ENCODE measurements at places on chromosomes 4 and X.
A peak's percentile ranks its signal among the peaks of the same experiment; 100 is the strongest.

GRCh38 chr4:16685536-16685935 lies 212.9 kb downstream of the LDB2 start:
- DNase-seq: no peak

DNA sequence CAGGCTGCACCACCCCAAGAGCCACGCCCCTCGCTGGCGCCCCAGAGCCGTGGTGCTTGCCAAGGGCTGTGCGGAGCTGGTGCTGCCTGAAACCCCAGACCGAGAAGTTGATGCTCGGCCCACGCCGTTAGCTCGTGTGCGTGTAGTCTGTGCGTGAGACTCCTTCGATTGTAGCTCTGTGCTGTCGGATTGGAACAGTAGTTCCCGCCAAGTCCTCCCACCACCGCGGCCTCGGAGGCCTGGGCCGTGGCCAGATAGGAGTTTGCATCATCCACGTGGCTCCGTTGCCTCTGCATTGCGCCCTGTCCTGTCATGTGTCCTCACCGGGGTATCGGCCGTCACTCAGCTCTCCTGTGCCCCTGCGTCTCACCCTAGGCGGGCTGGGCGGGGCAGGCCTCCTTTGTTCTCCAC lies 24.2 kb downstream of the TNIP2 start:
- DNase-seq: no peak

GRCh38 chr4:183328832-183329231 lies 6.6 kb upstream of the CLDN24 start:
- DNase-seq: no peak

- DNase-seq: no peak
These were observed 202.4 kb downstream of the ADAMTS3 start for GRCh38 chr4:72366601-72367000.

- DNase-seq: no peak
These were observed 24.6 kb downstream of the SPANXD start for GRCh38 chrX:141673946-141674345.

DNA sequence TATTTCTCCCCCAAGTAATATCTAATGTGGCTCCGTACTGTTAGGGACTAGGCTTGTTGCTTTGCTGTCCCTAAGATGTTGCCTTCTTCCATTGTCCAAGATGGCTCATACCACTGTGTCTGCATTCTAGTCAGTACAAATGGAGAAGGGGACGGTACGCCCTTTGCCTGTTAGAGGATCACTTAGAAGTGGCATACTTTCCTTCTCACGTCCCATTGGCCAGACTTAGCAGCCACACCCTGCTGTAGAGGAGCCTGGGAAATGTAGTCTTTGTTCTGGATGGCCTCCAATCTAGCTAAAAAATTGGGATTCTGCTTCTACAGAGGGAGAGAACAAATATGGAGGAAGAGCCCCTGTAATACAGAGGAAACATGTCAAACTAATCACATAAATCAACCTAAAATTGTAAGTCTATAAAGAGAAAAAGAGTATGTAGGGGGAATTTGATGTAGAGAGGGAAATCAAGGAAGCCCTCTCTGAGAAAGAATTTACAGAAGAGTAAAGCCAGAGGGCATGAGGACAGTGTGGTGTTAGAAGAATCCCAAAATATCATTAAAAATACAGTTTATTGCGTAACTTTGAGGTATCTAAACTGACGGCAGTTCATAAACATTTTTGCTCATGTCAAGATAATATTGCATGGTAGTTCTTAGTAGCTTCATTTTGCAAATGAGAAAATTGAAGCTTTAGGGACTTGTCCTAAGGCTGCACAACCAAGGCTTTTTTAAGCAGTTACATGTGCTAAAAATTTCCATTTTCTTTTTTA lies 15.1 kb downstream of the PRIMPOL start:
- DNase-seq: no peak

DNA sequence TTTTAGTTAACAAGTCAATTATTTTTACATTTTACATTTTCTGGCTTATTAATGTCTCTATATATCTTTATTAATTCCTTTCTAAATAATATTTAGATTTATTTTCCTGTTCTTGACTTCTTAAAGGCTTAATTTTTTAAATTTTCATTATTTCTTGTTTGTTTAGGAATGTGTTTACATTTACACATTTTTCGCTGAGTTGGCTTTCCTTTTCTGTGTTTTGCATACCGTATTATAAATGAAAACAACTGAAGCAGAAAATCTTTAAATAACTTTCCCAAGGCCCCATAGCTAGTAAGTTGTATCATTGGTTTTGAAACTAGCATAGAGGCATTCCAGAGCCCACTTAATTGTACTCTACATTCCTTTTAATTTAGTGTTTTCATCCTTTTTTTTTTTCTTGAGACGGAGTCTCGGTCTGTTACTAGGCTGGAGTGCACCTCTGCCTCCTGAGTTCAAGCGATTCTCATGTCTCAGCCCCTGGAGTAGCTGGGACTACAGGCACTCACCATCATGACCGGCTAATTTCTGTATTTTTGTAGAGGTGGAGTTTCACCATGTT lies 261.6 kb downstream of the IQCM start:
- DNase-seq: no peak

DNA sequence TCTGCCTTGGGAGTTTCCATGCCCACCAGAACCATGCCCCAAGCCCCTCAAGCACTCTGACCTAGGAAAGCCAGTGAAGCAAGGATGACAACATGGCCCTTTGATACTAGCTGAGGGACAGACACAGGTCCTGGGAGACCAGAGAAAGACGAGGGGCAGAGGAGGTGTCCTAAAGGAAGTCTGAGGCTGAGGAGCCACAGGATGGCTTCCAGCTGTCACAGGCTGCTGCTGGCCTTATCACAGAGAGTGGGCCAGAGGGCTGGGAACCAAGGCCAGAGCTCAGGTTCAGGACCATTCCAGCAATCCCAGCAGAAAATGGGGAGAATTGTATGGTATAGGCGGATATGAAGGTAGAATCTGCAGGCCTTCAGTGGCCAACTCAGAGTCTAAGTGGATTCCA lies 31.7 kb upstream of the MSANTD1 start:
- no peak for DNase-seq

GRCh38 chrX:1222531-1223241 lies 10.2 kb upstream of the CRLF2 start:
- no peak for DNase-seq

- peak; percentile 14 for DNase-seq
These were observed 518 bp upstream of the CNKSR2 start for GRCh38 chrX:21373637-21374162.

- no peak for DNase-seq
These were observed 14.9 kb upstream of the CCNG2 start for GRCh38 chr4:77141964-77142645.

DNA sequence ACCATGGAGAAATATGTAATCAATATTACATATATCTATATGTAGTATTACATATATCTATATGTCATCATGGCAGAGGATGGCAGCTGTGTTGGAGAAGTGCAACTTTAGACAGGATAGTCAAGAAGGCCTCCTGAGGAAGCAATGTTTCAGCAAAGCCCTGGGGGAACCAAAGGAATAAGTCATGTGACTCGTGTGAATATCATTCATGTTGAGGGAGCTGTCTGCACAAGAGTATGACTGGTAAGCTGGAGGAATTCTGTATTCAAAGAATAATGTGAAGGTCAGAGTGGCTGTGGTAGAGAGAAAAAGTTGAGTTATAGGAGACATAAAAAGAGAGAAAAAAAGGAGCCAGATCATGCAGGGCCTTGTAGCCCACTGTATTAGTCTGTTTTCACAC lies 92.9 kb upstream of the EDNRA start:
- no peak for DNase-seq

DNA sequence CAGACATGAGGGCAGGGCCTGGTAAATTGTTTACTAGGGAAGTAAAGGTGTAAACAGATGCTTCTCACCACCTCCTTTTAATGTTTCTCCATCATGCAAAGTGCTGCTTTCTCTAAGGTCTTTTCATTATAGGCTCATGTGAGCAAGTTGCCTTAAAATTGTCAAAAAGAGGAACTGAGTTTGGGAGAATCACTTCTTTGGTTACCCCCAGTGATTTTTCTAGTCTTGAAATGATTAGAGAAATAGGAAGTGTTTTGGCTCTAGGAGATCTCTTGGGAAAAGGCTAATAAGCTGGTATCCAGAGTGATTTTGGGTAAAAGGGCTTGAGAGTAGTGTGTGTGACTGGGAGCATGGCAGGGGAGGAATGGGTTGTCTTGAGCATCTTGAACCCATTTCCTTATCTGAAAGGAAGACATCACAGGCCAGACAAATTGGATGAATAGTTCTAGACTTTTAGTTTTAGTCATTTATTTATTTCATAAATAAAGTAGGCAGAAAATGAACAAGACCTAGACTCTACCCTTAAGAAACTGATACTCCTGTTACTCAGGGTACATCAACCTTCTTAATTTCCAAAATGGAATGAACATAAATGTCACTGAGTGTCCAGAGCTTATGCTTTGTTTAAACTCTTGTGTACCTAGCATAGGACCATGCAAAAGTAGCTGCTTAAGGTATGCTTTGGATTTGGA lies 14.2 kb downstream of the GRPR start:
- DNase-seq: no peak

DNA sequence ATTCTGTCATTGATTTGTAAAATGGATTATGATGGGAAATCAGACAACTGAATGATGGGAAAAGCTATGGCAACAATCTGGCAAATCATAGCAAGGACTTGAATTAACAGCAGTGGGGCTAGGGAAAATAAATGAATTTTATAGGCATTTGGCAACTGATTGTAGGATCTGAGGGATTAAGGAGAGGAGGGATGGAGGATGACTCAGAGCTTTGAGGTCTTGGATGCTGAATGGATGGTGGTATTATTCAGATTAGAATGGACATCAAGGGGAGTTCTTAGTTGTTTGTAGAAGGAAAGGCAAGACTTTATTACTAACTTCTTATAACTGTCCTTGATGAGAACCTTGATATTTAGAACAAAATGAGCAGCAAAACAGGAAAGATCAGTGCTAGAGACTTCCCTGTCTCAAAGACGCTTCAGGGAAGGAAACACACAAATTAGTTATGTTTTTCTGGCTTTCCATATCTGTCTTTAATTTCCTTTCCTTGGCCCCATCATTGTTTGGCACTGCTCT lies 51.4 kb upstream of the HHIP start:
- DNase-seq: no peak

GRCh38 chr4:162497564-162498167 lies 333.9 kb upstream of the FSTL5 start:
- no peak for DNase-seq

GRCh38 chr4:107989162-107989536 lies 540 bp upstream of the HADH start:
- no peak for DNase-seq

- no peak for DNase-seq
These were observed 150.4 kb downstream of the MGST2 start for GRCh38 chr4:139815778-139816601.

DNA sequence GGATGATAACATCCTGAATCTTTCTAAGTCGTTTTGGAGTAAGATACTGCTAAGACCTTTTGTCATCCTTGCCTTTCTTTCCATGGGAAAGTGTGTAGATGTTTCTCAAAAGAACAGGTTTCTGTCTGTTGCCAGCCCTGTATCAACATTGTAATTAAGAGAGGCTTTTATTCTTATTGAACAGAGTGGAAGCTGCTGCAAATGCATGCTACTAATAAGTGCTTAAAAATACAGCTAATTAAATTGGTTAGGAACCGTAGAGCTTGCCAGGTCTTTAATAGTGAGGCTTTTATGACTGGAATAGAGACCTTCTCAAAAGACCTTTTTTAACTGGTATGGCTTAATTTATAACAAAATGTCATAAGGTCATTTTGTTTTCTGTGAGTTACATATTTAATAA lies 34.4 kb downstream of the INTU start:
- no peak for DNase-seq

DNA sequence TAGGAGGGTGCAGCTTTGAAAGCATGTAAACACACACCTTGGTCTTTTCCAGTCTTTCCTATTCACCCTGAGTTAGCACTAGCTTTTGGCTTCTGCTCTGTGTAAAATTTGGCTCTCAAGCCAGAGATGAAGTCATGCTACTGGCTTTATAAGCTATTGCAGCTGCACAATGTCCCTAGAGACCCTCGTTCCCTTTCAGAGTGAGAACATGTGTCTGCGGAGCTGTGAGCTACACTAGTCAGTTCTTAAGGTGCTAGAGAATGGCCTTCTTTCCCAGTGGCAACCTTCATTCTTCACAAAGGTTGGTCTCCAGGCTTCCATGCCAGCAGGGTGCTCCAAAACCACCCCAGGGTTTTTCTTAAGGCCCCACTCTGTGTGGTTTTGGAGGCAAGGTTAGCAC lies 199.1 kb downstream of the SPATA18 start:
- DNase-seq: no peak

DNA sequence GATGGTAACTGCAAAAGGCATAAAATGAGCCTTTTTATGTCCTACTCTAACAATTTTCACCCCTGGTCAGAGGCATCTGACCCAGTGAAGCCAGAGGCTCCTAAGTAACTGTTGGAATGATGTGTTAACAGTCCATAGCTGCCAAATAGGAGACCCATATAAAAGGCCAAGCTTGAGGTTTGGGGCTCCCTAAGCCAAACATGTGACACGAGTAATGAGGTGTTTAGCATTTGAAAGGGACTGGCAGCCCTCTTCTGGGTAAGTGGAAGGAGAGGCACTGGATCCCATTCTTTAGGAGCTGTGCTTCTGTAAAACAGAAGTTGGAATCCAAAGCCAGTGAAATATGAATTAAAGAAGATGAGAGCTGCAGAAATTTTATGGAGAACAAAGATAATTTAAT lies 100.6 kb upstream of the PNPLA4 start:
- DNase-seq: no peak

DNA sequence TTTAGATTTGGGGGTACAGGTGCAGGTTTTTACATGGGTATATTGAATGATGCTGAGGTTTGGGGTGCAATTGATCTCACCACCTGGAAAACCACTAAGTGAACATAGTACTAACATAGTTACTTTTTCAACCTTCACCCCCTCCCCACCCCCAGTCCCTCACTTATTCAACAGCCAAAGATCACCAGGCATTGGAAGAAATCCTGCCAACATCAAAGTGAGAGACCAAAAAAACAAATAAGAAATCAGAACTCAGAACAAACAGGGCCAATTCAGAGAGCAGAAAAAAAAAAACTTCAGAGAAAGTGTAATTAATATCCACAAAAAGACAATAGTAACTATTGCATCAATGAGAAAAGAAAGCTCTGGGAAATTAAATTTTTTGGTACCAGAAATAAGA lies 20.5 kb upstream of the LAP3 start:
- no peak for DNase-seq

DNA sequence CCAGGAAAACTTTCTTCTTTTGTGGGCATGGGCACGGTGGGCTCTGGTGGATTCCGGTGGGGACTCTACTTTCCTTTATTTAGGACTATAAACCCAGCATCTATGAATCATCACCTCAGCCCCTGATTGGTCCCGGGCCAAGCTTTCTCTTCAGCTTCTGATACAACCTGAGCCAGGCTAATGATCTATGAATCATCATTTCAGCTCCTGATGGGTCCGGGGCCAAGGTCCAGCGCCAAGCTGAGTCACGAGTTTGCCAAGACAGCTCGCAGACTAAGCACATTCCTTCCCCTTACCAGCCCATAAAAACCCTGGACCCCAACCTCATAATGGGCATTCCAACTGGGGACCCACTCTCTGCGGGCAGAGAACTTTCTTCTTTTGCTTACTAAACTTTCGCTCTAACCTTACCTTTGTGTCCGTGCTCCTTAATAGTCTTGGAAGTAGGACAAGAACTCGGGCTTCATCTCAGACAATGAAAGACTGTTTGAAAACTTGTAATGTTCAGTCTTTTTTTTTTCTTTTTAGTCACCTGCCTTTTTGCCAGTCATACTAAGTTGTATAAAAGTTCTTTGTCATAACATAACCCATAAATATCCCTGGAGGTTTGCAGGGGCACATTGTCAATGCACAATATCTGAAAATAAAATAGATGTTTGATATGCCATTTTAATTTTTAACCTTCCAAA lies 904.9 kb upstream of the EPHA5 start:
- DNase-seq: no peak

All from activated CD4-positive, alpha-beta T cell treated with anti-CD3 and anti-CD28 coated beads, Interleukin-2, amount 50 U/mL, for 4 hours (primary cell).